Natural killer cell (primary cell): ENCODE measurements at places on chromosomes 5 and 9. TPM values are rescaled to one million over a fixed set of nuclear protein-coding genes. Genes with fewer than 3 reads are reported as not detected.

- DNase-seq, result no peak
Measured at GRCh38 chr9:117293206-117294114, 121.4 kb downstream of the ASTN2 start.

PCDHGA2 gene
- not detected for total RNA-seq

DNA sequence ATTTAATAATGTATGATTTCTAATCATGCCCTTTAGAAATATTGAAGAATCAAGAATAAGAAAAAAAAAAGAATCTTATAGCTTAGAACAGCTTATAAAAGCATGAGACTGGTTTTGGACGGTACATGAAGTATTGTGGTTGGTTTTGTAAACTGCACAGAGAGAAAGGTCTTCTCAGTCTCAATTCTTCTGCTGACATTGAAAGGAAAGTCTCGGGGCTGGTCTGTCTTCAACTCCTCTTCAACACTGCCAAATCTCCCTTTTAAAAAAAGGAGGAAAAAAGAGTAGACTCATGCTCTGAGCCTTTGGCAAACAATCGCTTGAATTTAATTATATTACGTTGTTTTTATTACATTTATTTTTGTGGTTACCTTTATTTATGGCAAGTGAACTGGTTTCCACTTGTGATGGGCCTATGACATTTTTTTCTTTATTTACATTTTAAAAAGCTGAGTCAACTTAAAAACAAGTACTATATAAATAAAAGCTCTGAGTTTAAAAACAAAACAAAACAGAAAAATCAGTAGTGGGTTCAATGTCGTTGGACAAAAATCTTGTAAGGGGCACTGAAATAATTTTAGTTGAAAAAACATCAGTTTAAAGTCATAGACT, 32.8 kb upstream of the EBF1 start:
- no peak for DNase-seq

ZNF366 gene
- total RNA-seq, result 0.54 TPM

DNA sequence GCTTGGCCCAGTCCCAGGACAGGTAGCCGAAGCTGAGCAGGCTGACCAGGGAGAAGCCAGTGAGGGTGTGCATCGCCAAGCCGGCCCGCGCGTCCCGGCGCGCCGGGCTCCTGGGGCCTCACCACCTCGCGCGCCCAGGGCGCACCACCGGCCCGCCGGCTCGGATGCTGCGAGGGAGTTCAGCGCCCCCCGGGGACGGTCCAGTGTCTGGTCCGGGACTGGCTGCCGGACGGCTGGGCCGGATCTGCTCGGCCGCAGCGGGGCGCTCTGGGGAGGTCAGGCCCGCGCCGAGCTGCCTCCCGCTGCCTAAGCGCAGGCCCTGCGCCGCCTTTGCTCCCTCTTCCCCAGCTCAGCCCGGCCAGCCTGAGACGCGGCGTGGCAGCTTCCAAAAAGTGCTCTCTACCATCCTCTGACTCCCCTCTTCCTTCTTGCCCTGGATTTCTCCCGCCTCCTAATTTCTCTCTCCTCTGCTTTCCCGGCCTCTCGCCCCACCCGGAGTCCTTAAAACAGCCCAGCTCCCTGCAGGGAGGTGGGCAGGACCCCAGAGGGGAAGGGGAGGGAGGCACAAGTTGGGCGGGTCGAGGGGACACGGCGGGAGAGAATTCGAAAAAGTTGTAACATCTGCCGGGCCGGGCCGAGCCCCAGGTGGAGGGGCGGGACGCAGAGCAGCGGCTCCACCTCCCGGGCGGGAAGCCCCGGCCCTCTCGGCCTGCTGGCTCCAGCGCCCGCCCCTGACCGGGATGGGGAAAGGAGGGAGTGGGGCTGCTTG, at the start of gene ARSI:
Gene ARSI (minus strand): TSS at position 605 of the 769 bp plus-strand sequence. CDS start 532 bp downstream, at position 73.
- DNase-seq, result no peak

GRCh38 chr9:20559231-20559890, 62.9 kb downstream of the MLLT3 start:
- DNase-seq, result no peak

DNA sequence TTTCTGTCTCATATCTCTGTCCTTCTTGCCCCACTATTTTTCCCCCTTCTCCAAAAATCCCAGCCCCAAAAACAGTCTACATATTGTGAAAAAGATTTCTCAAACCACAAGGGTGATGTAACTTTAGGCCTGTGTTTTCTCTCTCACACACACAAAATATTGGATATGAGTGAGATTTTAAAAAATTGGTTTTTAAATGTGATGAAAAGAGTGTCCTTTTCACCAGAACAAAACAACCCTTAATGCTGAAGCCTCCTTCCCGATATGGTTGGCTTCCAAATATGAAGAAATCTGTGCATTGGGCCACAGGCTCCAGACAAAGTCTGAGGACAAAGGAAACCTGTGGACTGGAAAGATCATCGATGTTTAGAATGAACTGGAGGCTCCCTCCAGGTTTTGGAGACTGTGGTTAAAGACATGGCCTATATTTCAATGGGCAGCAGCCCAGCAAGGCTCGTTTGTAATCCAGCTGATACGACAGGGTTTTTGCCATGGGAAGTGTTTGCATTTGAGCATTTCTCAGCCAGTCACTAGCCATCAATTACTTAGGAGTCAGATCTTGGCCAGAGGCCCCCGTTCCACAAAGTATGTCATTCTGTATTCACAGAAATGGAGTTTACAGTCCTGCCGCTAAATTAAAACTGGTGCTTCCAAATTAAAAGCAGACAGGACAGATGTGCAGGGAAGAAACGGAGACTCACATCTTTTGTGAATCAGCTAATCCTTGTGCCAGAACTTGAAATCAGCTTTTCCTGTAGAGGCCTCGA, 546.3 kb downstream of the EBF1 start:
- no peak for DNase-seq

DNA sequence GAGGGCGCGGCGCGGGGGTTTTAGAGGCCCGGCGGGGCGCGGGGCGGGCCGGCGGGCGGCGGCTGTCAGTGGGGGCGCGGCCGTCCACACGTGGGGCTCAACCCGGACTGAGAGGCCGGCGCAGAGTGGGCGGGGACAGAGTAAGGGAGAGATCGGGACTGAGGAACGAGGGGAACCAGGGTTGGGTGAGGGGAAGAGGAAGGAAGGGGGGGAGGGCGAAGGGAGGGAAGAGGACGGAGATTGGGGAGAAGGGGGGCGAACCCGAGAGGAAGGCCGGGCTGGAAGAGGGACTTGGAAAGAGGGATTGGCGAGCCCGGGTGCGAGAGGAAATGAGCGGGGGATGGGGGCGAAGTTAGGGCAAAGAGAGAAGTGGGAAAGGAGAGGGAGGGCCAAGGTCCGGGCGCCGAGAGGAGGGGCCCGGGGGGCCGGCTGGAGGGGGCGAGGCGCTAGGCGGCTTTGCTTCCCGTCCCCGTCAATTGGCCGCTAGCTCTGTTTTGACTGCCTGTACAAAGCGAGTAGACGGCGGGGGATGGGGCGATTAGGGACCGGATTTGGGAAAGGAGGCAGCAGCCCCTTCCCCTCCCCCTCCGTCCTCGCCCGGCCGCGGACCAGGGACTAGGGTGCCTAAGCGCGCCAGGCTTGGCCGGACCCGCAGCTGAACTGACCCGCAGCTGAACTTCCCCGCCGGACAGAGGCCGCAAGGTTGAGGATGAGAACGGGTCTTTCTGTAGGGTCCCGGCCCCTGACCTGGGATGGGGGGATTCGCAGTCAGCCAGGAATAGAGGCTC, 399 bp upstream of the FBN2 start:
- DNase-seq, result no peak

XRCC4 gene
- 6.0 TPM for total RNA-seq

GRCh38 chr5:17832949-17833745, 198.9 kb downstream of the TAF11L14 start:
- DNase-seq, result no peak

DNA sequence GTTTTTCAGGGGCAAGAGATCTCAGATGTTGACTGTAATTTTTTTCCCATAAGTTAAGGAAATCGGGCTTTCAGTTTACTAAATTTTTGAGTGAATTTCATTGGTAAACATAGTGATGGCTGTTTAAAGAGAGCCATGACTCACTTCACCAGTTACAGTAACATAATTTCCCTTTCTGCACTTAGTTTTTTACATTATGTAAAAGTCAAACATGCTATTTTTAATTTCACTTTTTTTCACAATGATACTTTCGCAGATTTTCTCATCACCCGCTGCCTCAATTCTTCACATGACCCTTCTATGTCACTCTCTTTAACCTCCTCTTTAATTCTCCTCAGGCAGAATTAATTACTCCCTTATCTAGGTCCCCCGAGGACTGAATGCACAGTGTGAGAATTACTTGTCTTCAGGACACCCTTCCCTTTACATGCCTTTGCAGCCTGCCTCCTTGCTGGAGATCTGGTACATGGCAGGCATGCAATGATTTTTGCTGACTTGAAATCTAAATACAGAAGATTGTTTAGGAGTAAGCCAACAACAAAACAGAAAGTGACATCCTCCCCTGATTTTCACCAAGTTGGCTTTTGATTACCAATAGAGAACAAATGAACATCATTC, 217.5 kb upstream of the S1PR3 start:
- no peak for DNase-seq

DNA sequence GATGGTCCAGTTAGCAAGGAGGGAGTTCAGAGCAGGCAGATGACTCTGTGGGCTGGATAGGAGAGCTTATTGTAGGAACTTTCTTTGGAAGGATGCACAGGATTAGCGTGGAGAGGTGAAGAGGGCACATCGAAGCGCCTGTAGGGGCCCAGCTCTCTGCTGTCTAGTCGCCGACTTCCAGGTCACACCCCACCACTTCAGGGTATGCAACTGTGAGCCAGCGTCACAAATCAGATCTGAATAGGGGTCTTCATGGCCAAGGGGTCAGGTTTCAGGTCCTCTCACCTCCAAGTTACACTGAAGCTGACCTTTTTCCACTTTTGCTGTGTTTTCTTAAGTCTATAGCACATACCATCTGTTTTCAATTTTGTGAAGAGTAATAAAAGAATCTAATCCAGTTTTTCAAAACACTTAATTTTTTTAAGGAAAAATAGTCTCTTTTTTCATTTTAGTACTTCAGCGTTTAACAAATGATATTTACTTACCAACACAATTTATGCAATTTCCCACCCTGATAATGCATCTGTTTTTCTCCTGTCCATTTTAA, 364.2 kb upstream of the CLINT1 start:
- no peak for DNase-seq

DNA sequence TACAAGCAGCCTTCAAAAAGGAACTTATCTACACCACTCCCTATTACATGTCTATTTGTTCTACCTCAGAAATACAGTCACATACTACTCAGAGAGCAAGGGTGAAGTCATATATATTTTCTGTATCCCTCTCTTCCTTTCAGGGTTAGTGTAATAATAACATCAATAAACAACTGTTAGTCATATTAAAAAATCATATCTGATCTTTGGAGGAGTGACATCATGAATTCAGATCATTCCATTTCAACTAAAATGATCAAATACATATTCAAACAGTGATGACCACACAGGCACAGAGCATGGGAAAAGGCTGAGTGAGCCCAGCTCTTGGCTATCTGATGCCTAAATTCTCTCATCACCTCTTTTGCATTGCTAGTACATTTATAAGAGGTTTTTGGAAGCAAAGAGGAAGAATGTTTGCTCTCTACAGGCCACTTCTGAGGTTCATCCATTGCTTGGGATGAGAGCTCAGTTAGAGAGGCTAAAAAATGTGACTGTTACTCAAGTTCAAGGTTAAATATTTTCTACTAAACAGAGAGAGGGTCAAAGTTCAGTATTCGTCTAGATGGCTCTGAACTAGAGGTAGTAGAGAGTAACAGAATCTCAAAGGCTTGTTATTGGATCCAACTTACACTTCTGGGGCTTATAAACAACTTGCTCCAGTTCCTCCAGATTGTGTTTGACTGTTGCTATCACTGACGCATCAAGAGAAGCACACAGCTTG, 39.0 kb downstream of the RIGI start:
- no peak for DNase-seq

- DNase-seq, result no peak
Measured at GRCh38 chr5:56490971-56491468, 257.9 kb upstream of the ANKRD55 start.

- no peak for DNase-seq
Measured at GRCh38 chr5:168059131-168059530, 232.3 kb upstream of the WWC1 start.

SLC6A18 gene
- not detected for total RNA-seq

GRCh38 chr5:59317023-59317773, 576.3 kb downstream of the PDE4D start:
- no peak for DNase-seq

TPD52L3 gene
- total RNA-seq, result not detected

- DNase-seq, result no peak
Measured at GRCh38 chr5:142881076-142881783, 111.1 kb downstream of the ARHGAP26 start.

NEUROG1 gene
- not detected for total RNA-seq

DNA sequence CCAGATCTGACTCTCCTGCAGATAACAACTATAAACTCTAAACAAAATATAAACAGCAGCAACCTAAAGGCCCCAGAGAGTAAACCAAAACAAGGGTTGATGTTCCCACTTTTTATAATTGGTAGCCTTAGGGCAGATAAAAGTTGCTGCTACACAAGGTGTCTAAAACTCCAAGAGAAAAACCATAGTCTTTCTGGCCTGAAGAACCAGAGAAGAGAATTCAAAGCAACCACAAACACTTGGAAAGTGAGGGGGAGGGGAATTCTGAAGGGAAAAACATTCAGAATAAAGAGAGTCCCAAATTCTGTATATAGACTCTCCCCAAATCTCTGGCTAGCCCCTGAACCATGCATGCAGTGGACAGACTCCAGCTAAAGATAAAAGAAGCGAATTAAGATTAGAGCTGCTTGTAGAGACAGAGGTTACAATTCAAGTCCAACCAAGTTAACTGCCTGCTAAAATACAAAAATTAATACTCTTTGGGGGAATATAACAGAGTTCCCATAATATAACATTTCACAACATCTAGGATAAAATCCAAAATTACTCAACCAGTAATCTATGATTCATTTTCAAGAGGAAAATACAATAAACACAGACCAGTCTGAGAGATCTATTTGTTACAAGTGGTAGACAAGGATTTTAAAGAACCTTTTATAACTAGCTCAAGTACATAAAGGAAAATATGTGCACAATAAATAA, 37.5 kb upstream of the RGMB start:
- DNase-seq, result no peak

DNA sequence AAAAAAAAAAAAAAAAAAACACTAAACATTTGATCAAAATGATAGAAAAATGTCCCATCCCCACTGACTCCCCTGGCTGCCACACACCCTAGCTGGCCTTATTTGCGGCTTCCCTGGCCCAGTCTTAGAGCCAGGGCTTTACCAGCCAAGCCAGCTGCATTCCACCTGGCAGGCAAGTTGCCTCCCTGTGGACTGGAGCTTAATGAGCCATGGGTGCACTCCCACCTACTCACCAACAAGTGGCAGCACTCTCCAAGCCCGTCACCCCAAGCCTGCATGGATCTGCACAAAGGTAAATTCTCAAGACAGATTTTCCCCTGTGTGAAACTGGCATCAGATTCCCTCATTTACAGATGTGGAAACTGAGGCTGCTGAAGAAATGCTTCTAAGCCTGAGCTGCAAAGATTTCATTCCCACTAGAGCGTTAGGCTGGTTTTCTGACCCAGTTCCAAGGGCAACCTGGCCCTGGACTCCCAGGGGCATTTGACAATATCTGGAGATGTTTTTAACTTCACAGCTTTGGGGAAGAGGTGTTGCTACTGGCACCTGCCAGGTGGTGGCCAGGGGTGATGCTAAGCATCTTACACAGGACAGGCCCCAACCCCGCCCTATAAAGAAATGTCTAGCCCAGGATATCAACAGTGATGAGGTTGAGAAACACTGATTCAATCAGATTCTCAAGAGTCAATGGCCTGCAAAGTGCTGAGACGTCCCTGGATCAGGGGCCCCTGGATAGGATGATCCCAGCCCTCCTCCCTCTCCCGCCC, 21.9 kb upstream of the VDAC1 start:
- DNase-seq, result peak; percentile 80
